T follicular helper cell (primary cell): ENCODE measurements at places on chromosomes 1 and 21.

DNA sequence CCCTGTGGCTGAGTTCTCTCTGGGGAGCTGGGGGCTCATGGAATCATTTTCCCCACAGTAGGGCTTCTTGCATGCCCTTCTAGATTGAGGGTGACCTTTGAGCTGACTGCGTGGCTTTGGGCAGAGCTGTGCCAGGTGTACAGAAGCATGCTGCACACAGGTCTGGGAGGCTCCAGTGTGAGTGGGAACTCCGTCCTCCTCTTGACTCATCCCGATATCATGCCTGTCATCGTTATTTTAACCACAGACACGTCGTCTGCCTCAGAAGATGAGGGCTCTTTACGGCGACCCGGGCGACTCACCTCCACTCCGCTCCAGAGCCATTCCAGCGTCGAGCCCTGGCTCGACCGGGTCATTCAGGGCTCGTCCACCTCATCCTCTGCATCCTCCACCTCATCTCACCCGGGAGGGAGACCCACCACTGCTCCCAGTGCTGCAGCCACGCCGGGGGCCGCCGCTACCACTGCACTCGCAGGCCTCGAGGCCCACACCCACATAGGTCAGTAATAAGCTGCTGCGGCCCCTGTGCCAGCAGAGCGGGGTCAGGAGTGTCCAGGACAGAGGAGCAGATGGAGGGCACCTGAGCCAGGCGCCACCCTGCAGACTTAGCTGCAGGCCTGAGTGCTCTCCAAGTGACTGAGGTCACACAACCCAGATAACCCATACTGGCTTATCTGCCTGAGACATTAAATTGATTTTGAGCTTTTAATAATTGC, 39.8 kb downstream of the DIP2A start:
- DNase-seq = no peak

DNA sequence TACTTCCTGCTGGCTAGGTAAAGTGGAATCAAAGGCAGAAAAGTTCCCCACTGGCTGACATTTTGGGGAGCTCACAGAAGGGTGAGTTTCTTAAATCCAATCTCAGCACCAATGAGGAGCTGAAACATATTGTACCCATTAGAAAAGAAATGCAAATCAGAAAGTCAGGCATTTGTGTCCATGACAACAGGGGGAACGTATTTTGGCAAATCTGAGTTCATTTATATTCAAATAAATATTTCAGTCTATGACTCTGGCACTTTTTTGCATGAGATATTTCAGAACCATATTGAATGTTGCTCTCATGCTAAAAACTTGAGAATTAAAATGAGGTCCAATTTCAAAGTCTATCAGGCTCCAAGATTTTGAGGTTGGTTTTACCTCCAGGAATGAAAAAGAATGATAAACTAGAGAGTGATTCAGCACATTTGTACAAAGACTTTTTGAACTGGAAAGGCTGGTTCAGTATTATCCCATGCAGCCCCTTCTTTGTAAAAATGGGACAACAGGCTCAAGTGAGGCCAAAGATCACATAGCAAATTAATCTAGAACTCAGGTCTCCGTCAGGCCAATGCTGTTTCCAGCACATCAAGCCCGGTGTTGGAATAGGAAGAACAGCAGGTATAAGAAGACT, 202.2 kb downstream of the RRAGC start:
- no peak for DNase-seq

DNA sequence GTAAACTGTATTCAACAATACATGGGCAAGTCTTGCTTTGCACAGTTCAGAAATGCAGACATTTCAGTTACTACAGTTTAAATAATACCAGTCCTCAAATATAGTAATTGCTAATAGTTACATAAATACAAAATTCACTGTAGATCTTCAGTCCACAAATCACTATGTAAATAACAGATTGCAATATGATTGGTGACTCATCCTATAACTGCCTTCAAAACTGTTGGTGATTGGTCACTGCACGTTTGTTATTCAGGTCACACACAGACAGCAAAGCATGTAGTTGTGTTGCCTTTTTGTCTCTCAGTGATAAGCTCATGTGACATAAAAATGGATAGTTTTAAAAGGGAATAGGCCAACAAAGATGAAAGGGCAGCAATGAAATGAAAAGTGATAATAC, 186.5 kb upstream of the CTTNBP2NL start:
- DNase-seq = no peak

- no peak for DNase-seq
Observed at GRCh38 chr21:45209046-45209445, 78.6 kb downstream of the POFUT2 start.

DNA sequence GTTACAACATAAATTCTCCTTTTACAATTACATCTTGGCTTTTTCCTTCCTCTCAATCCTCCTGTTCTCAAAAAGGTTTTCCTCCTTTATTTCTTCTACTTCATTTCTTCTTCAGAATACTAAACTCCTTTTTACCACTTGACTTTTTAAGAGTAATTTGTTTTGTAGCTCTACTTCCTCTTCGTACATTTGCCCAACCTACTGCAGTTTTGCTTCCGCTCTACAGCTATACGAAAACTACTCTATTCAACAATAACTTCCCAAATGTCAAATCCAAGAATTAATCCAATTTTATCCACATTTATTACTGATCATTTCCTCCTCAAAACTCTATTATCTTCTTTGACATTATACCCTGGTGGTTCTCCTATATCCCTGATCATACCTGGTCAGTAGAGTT, 3.4 kb downstream of the GDAP2 start:
- no peak for DNase-seq
